ENCODE measurements at places on chromosomes 5 and 9.
A peak's percentile ranks its signal among the peaks of the same experiment; 100 is the strongest.

GRCh38 chr5:16548115-16548514 is 68.7 kb downstream of the RETREG1 start:
- no peak for DNase-seq

GRCh38 chr5:55037046-55037771 is 13.2 kb downstream of the GZMK start:
- no peak for DNase-seq

DNA sequence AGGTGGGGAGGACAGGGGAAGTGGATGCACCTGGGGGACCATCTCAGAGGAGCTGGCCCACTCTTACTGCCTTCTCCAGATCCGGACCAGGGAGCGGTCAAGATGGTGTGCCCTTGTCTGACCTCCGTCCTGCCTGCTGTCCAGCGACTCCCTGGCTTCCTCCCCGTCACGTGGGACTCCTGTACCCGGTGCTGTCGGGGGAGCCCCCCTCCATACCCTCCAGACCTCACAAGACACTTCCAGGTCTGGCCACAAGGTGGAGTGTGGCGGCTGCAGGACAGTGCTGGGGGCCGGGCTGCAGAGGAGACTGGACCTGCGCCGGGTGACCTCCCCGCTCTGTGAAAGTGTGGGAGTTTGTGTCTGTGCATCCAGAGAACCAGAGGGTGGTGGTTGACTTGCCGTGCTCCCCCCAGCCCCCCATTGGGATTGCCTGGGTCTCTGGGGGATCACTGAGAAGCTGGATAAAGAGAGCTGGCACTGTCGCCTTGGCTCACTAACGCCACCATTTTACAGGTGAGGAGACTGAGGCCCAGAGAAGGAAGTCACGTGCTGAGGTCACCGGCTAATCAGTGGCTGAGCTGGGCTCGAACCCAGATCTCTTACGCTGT is 1.9 kb upstream of the CRB2 start:
- DNase-seq, result peak; percentile 64

GRCh38 chr5:127471211-127471610 is 46.2 kb upstream of the PRRC1 start:
- no peak for DNase-seq

- DNase-seq, result no peak
These were observed 54.5 kb upstream of the KCNMB1 start for GRCh38 chr5:170443624-170444023.

DNA sequence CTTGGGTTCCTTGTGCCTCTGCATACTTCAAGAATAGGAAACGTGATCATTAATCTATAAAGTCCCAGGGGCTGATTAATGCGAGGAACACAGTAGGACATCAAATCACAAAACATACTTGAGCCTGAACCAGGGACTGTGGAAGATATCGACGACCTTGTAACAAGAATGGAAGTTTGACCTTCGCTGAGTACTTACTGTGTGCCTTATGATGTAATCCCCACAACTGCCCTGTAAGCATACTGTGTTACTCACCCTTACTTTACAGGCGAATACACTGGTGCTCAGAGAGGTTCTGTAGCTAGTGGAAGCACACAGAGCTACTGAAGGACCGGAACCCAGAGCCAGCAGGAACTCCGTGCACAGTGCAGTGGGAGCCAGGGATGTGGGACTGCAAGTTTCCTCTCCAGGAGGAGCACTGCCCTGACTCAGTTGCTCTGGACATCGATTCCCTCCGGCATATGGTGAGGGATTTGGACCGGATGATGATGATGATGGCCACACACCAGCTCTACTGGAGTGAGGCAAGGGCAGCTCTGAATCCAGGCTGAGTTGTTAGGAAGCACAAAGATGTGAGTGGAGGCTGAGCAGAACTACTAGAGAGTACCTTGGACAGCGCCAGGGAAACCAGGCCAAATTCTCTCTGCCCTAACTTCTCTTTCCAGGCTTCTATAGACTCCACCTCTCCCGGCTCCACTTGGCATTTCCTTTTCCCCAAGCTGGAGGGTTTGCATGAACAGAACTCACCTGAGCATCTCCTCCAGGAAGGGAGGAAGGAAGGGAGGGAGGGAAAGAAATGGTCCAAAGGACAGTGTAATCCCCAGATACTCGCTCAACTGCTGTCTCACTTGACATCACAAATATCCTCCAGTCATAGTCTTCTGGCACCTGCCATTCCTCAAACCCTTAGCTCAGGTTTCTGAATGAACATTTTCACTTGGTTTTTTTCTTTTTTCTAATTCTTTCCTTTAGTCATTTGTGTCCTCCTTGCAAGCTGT is 1.5 kb upstream of the GABBR2 start:
- DNase-seq, result no peak

- no peak for DNase-seq
These were observed 91.8 kb downstream of the GLIS3 start for GRCh38 chr9:4207881-4208615.

DNA sequence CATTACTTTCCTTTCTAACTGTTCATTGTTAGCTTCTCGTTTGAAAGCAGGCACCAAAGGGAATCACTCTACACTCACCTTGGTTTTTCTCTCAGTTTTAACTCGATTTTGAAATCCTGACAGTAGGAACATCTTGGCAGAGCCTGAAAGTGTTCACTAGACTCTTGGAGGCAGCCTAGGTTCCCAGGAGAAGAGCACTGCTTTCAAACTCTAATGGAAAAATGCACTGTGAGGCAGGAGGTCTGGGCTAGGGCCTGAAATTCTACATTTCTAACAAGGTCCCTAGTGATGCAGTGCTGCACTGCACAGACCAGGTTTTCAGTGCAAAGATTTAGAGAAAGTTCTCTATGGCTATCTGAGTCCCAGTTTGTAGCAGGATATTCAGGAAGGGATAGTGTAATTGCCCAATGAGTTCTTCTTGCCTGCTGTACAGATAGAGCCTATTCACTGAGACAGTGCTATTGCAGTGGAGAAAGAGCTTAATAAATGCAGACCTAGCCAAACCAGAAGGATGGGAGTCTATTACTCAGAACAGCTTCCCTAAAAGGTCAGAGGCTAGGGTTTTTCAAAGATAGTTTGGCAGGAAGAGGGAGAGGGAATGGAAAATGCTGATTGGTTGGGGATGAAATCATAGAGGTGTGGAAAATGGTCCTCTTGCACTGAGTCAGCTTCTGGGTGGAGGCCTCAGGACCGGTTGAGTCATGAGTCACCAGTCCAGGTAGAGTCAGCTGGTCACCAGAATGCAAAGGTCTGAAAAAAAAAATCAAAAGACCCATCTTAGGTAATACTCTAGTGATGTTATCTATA is 153.9 kb downstream of the GPBP1 start:
- no peak for DNase-seq

DNA sequence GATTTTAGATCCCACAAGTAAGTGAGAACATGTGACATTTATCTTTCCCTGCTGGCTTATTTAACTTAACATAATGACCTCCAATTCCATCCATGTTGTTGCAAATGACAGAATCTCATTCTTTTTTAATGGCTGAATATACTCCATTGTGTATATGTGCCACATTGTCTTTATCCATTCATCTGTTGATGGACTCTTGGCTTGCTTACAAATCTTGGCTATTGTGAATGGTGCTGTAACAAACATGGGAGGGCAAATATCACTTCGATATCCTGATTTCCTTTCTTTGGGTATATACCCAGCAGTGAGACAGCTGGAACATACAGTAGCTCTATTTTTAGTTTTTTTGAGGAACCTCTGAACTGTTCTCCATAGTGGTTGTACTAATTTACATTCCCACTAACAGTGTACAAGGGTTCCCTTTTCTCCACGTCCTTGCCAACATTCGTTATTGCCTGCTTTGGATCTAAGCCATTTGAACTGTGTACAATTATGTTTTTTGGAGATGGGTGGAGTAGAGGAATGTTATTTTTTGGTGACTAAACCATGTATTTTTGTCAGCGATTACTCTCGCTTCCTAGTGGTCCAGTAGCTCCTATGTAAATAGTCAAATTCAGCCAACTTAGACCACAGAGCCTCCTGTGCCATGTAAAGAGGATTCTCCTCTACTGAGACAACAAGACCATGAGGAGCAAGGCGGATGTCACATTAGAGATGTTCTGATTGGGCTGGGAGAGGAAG is 60.6 kb downstream of the TNFSF15 start:
- no peak for DNase-seq

DNA sequence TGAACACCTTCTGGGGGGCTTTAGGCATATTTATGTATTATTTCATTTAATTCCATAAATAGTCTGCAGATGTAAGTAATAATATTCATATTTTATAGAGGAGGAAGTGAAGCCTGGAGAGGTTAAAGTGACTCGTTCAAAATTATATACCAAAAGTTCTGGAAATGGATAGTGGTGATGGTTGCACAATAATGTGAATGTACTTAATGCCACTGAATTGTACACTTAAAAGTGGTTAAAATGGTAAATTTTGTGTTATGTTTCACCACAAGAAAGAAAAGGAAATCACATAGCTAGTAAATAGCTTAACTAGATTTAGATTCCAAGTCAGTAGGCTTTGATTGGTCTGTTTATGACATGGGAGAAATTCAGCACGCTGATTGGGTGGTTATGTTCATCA is 13.0 kb upstream of the TMEFF1 start:
- DNase-seq, result no peak

DNA sequence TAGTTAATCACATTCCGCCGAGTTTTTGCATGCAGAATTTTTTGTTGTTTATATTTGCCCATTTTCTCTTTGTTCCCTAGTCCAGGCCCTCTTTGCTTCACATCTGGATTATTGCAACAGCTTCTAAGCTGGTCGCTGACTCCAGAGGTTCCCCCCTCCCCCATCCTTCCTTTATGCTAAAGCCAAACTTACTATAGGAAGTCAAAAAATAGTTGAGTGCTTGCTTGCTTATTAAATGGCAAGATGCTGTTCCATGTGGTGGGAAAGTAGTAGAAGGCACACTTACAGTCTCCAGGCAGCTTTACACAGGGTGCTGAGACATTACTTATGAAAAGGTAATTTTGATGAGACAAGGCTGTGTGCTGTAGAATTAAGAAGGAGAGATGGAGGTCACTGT is 1.3 kb downstream of the ZBTB34 start:
- no peak for DNase-seq

DNA sequence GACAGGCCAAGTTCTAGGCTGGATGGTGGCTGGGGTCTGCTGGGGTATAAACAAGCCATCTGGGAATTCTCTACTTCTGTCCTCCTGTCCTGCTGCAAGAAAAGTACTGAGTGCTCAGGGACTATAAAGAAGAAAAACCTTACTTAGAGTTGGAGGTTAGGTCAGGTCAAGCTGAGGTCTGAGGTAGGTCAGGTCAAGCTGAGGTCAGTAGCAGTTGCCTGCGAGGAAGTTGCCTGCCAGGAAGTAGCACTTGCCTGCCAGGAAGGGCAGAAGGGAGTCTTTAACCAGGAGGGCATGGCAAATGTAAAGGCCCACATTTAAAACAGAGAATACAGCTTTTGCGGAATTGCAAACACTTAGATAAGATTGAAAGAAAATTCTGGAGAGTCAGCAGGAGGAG is 51.3 kb upstream of the PRLR start:
- no peak for DNase-seq

DNA sequence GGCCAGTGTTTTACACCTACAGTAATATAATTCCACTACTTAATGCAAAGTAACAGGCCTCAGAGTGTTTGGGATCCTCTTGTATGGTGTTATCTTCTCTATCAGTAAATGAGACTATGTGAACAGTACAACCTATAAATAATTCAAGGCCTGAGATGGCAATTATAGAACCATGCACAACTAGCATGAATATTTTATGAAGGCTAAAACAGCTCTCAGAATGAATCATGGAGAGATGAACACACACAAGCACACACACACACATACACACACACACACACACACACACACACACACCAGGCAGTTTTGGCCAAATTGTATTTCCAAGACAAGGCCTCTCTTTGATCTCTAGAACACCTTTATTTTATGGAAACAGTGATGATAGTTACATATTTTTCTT is 224.9 kb downstream of the EBF1 start:
- no peak for DNase-seq

DNA sequence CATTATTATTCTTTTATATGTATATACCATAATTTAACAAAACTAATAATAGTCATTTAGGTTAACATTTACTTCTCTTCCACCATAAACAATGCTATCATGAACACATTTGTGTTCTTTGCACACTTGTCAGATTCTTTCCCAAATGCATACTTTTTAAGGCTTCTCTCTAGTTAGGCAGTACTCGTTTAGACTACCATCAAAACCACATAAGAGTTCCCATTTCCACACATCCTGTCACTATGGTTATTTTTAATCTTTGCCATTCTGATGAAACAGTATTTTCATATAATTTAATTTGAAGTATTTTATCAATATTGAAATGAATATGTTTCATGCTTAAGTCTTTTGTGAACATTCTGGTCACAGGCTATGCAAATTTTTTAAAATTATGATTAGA is 15.1 kb downstream of the DROSHA start:
- no peak for DNase-seq

GRCh38 chr5:66273121-66273520 is 129.0 kb downstream of the SREK1 start:
- no peak for DNase-seq

- DNase-seq, result no peak
These were observed 2034.6 kb upstream of the ACO1 start for GRCh38 chr9:30349526-30350513.

- DNase-seq, result no peak
These were observed 18.1 kb downstream of the ANKRD33B start for GRCh38 chr5:10581867-10582511.

DNA sequence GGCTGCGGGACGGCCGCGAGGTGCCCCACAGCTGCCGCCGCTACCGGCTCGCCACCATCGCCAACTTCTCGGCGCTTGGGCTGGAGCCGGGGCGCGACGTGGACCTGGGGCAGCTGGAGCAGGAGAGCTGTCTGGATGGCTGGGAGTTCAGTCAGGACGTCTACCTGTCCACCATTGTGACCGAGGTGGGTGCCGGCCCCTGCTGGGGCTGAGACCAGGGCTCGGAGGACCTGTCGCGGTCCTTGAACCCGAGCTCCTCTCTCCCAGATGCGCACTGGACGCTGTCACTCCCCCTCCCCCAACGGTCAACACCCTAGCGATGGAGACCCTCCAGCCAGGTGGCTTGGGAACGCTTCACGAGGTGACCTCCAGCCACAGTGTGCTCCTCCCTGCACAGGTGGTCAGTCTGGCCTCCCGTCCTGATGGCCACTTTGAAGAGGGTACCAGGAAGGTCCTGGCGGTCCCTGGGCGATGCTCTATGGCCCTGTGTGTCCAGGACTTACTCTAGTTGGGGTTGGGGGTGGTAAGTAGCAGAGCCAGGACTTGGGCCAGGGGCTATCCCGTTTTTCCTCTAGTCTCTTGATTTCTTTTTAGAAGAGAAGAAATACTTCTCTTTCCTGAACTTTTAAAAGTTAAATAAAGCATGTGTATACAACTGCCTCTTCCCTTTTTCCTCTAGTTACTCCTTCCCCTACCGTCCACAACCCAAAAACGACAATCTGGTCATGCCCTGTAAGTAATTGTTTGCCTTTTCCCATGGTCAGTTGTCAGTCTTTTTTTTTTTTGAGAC is 866 bp downstream of the SLC22A5 start:
- no peak for DNase-seq
